ENCODE measurements at places on chromosomes 3 and 15. TPM values are rescaled to one million over a fixed set of nuclear protein-coding genes. Genes with fewer than 3 reads are reported as not detected.

TMEM266 gene
- total RNA-seq: not detected

KLF15 gene
- total RNA-seq: 170 TPM

RYR3 gene
- 4.4 TPM for total RNA-seq

C2CD4A gene
- 0.30 TPM for total RNA-seq

P2RY13 gene
- 0.20 TPM for total RNA-seq

CHRD gene
- total RNA-seq: 44.6 TPM

ZNF717 gene
- total RNA-seq: 16.4 TPM

DUOXA2 gene
- total RNA-seq: not detected

ACKR4 gene
- 0.22 TPM for total RNA-seq

GRK7 gene
- total RNA-seq: not detected

C3orf70 gene
- 7.8 TPM for total RNA-seq

DNA sequence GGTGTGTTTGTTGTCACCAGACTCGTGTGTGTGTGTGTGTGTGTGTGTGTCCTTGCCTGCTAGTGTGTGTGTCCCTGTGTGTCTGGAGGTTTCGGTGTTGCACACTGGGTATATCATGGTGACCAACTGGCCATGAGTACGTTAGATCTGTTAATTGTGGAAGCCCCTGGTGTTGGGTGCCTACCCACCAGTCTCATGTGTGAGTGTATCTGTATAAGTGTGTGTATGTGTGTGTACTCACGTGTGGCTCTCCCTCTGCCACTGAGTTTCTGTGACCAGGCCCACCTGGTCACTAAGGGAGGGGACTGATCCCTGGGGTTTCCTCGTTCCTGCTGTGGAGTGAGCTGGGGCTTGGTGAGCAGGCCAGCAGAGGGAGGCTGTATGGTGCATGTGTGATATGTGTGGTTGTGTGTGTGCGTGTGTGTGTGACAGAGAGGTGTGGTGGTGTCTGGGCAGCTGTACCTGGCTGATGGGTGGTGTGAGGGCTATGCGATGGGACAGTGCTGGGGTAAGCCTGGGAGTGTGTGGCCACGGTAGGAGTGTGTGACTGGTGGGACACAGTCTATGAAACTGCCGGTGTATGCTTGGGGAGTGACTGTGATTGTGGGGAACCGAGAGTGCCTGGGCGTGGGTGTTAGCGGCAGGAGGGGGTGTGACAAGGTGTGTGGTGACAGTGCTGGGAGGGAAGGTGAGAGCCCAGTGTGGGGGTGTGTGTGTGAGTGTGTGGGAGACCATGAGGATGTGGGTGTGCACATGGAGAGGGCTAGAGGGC is 1.8 kb downstream of the PRKCD start:
- no peak for DNase-seq

DNA sequence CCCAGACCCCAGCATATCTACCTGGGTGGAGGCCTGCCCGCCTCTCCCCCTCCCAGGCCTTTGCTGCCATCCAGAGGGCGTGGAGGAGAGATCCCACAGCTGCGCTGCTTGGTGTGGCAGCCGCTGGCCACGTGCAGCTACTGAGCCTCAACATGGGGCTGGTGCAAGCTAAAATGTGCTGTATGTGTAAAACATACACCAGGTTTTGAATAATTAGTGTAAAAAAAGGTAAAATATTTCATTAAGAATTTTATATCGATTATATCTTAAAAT is 95.8 kb downstream of the SEC22A start:
- DNase-seq: no peak

DNA sequence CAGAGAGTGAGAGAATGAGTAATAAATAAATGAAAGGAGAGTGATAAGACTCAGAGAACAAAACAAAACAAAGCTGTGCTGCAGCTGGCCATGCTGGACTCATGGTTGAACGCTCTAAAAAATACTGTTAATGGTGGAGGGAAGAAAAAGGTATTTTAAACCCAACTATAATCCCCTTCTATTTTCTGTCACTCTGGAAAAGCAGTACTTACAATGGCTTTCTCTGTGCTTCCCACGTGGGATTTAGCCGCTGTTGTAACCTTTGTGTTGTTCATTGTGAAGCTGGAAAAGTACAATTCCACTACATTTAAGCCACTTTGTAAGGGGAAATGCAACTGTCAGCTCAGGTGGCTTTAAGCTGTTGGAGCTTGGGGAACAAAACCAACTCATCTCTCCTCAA is 917.7 kb downstream of the IGSF11 start:
- no peak for DNase-seq

- no peak for DNase-seq
Observed at GRCh38 chr3:47874438-47874837, 71.5 kb downstream of the DHX30 start.

GRCh38 chr15:31498756-31499155 is 172.1 kb downstream of the KLF13 start:
- DNase-seq: no peak

DNA sequence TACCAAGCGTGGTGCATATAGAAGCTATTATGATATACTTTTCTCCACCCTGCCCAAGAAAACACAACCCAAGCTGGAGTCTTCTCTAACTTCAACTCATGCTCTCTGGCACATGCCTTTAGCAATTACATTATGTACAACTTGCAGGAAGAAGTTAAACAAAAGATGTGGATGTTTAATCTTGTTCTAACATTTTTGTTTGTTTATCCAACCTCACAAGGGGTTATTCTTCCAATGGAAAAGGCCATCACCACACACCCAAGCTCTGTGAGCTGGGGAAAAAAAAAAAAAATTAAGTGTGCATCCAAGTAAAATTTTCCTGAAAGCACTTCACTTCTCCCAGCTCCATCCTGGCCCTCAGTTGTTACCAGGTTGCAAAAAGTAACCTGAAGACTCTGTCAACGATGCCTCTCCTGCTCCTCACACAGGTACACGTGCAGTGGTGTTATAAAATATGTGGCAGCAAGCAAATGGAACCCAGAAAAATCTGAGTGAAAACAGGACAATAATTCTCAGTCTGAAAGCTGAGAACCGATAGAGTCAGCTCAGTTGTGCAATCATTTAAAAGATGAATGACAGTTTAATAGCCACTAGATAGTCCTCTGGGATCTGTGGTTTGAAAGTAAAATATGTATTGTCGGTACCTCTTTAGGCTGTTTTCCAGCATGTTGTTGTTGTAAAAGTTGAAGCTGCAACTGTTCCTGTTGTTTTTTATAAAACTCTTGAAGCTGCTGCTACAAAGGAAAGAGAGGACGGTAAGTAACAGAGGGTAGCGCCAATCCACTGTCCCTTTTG is 531.4 kb downstream of the FOXP1 start:
- DNase-seq: no peak

GRCh38 chr3:20215636-20216035 is 29.6 kb upstream of the SGO1 start:
- DNase-seq: no peak

GRCh38 chr15:75034615-75035014 is 11.2 kb downstream of the PPCDC start:
- no peak for DNase-seq

DNA sequence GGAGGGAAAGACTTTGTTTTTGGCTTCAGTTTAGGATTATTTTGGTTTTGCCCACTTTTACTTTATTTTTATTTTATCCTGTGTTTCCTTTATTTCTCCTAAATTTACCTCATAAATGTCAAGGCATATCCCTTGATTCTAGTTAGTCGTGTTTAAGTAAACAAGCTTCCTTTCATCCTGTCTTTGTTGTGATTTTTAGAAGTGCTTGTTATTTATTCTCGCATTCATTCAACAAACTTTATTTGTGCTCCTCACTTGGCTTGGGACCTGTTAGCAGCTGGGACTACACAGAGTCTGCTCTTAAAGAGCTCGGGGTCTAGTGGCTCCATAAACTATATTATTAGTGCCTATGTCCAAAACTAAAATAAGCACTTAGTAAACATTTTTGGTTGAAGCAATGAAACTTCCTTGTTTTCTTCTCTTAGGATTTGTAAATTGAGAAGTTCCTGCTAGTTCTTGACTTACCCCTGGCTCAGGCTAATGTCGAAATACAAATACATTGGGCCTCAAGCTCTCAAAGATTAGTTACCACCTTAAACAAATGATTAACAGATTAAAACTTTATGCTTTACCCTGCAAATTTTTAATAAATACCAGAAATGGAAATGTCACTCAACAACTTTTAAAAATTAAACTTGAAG is 19.0 kb upstream of the DMXL2 start:
- DNase-seq: no peak

DNA sequence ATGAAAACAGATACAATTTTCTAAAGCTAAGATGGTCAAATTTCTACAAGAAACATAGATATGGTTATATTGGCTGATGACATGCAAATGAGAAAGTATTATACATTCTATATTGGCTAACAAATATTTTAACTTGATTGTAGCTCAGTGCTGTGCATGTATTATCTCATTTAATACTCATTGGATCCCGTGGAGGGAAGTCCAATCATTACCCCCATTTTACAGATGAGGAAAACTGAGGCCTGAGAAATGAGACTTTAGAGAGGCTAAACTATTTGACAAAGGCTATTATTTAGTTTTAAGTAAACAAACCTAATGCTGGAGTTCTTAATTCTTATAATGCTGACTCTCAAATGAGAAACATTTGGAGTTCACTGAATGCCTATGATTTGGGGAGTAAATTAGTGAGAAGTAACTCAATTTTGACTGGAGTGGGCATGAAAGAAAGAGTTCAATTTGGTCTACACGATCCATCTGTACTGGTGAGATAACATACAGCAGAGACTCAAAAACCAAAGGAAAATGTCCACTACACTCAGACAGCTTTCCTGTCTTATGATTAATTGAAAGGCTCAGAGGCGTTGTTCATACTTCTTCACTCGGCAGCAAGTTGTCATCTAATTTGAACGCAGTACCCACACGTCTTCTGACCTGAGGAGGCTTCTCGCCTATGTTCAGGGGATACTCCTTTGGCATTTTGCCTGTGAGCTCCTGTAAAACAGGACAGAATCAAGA is 72.2 kb upstream of the LMOD3 start:
- no peak for DNase-seq

- DNase-seq: no peak
Observed at GRCh38 chr3:108062051-108062450, 28.8 kb downstream of the CD47 start.

DNA sequence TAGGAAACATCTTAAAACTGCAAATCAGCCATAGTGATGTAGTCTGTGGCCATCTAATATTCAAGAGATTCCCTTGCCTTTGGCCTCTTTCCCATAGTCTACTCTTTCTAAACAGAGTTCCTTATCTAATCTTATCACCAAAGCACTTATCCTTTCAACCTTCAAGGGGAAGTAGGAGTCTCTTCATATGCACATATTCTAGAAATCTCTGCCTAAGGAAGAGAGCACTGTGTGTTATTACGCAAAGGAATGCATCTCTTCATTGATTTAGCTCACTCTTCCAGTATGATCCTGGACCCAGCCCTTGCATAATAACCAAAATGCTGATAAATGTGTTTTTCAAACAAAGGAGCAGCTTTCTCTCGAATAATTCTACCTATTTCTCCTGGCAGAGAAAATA is 253.7 kb upstream of the TPRG1 start:
- no peak for DNase-seq

DNA sequence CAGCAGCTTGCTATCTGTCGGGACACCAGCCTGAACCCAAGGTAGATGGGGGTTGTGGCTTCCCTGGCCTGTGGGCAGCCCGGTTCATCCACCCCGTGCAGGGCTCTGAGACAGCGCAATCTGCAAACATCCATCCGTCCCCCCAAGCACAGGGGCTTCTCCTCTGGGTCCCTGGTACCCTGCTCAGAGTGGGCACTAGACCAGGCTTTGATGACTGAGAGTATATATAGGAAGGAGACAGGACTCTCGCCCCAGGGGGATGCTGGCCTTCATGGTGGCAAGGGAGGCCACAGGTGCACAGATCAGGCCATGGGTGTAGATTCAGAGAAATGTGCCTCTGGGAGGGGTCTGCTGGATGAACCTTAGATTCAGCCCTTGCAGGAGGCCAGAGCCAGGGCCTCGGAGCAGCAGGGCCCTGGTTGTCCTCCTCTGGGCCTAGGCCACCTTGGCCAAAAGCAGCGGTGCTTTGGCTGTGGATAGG is 40.3 kb downstream of the CFAP100 start:
- no peak for DNase-seq

DNA sequence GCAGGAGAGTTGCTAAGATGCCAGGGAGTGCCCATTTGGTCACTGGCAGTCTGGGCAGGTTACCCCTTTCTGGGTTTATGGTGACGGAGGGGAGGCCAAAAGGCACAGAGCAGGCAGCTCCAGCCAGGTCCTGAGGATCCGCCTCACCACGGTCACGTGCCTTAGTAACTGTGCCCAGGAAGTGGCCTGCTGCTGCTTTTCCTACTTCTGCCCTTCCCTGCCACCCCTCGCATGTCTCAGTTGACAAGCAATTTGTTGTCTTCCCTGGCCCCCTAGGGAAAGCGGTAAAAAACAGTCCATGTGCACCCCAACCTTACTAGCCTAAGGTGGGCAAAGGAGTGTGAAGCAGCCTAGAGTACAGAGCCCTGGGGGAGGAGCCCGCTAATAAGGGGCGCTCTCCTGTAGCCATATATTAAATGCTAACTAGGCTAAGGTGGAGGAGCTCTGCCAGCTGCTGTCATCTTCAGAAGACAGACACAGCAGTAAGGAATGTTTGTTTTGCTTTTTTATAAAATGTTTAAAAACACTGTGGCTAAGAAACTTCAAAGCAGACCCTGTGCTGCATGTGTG is 9.1 kb upstream of the LIPH start:
- DNase-seq: no peak

- no peak for DNase-seq
Observed at GRCh38 chr3:195255571-195256501, 15.1 kb downstream of the XXYLT1 start.

GRCh38 chr3:21042184-21042583 is 708.8 kb downstream of the ZNF385D start:
- no peak for DNase-seq

DNA sequence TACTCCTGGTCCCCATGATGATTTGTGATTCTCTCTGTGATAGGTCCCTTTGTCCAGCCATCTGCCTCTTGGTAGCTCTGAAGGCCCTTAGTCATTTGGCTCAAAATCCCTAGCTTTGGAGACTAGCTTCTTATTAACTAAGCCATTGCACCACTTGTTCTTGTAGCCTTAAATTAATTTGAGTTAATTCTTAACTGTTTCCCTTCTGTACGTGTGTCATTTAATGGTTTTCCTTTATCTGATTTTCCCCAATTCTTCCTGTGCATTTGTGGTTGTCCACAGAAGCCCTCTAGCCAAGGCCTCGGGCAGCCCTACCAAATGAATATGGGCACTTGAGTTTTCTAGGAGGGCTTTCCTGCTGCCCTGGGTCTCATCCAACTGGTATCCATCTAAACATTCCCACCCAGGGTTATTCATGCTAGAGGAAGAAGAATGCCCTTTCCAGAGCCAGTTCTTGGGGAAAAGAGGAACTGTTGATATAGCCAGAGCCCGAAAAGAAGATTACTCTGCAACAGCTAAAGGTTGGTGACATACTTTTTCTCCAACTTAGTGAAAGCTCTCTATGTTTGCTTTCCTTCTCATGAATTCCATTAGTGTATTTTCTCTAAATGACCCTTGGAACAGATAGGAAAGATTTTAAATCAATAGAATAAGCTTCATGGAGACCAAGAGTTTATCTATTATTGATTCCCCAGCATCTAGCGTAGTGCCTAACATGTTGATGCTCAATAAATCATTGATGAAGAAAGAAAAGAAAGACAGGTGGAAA is 44.2 kb upstream of the ZBTB38 start:
- DNase-seq: no peak

GRCh38 chr3:177041021-177041729 is 156.1 kb downstream of the TBL1XR1 start:
- DNase-seq: peak; percentile 37

Measured in tibial nerve (tissue), 4 donors.